ENCODE measurements at places on chromosomes 6 and 20.

- no peak for DNase-seq
Observed at GRCh38 chr6:89475101-89475500, 42.1 kb downstream of the ANKRD6 start.

DNA sequence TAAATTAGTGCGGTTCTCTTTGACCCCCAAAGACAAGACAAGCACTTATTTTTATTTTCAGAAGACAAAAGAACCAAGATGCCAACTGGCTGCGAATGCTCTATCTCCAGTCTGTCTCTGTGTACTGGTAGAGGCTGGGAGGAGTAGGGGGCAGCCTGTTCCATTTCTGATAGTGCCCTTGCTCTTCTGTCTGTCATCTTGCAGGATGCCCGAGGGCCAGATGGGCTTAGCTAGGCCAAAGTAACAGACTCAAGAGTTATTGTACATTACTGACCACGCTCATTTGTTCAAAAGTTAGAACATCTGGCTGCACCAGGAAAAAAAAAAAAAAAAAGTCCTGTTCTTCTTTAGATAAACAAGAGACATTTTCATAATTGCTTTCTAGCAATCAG, 198.1 kb upstream of the UST start:
- no peak for DNase-seq

DNA sequence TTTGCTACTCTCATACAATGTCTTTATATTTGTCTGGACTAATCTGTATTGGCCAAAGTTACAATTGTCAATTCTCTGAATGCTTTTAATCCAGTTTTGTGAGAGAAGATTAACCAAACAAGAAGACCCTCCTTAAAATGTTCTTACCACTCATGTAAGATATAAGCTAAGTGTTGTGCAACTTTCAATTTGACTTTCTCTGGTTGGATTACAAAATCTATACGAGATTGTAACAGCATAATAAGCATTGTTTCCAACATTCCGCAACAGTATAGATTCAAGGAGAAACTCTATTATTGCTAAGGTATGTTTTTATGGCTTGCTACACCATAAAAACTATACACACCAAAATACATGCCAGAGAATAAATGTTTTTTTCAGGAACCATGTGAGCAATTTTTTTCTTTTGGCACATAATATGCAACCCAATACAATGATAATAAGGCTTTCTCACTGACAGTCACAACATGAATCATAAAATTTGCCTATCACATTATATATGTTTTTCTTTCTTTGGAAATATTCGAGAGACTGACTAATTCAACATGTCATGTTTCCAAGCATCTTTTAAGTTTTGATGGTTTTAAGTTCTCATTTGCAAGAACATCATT, 12.2 kb upstream of the TRPC4AP start:
- DNase-seq = no peak

GRCh38 chr20:10478205-10478604, 43.1 kb downstream of the SLX4IP start:
- DNase-seq = no peak

GRCh38 chr20:63831646-63831992, 555 bp upstream of the ZBTB46 start:
- DNase-seq = no peak

DNA sequence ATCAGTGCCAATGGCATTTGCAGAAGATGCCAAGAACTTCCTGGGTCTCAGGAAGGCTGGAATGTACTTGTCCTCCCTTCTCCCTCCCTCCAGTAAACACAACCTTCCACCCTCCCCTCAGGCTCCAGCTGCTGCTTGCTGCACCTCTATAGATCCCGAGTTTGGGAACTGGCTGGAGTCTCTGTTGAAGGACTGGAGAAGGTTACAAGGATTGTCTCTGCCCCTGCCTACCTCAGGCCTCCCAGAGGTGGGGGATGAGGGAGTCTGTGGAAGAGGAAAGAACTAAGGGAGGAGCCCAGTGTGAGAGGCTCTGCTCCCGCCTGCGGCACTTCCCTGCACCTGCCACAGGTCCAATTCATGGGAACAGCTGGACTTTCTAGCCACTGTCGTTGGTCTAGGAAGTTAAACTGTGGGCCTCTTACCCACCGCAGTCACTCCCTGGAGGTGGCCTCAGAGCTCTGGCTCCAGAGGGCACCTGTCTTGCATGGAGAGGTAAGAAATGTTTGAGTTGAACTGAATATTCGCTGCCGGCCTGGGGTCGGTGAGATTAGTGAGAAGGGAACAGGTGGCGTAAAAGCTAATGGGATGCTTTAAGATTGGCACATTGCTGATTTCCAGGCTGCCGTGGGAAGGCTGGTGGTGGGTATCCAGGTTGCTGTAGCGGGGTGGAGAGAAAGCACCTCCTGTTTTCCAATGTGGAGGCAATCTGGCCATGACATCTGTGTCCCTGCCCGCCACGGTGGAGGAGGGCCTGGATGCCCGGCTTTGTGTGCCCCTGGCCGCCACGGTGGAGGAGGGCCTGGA, 54.3 kb downstream of the PPP1R14C start:
- DNase-seq = no peak
